ENCODE measurements at places on chromosomes 5 and 9.

GRCh38 chr5:135986401-135986800 lies 31.6 kb upstream of the LECT2 start:
- no peak for DNase-seq

GRCh38 chr5:38554861-38555260 lies 1.6 kb downstream of the LIFR start:
- DNase-seq, result no peak

DNA sequence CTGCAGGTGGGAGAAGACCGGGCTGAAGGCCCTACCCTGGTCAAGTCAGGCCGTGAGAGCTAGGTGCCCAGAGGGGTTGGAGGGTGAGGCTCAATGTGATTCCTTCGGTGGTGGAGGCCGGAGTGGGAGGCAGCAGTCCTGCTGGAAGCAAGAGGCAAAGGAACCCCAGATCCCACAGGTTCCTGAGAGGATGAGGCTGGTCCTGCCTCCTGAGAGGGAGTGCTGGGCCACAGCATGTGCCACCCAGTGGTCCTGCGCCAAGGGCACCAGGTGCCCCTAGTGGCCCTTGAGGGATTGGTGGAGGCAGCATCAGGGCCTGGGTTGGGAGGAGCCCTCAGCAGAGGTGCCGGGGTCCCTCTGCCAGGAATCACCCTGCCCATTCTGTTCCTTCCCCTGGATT lies 59.1 kb downstream of the BARX1 start:
- no peak for DNase-seq

GRCh38 chr5:119288379-119289033 lies 67.3 kb upstream of the TNFAIP8 start:
- no peak for DNase-seq

- no peak for DNase-seq
These were observed 24.1 kb upstream of the VLDLR start for GRCh38 chr9:2597483-2597882.

DNA sequence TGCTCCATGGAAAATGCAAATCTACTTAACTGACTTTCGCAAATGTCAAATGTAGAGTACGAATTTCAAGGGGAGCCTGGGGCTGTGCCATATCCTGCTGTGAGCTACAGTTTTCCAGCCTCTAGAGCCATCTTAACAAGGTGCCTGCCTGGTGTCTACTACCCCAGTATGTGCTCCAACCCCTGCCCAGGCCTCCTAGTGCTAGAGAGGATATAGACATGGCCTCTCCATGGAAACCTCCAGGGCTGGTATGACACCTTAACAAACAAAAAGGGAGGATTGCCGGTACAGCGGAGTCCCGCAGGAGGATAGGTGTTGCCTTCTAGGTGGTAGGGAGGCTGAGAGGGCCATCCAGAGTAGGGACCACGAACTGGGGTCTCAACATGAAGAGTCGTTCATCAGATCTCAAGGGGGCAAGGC lies 13.6 kb upstream of the IL3 start:
- DNase-seq, result no peak

DNA sequence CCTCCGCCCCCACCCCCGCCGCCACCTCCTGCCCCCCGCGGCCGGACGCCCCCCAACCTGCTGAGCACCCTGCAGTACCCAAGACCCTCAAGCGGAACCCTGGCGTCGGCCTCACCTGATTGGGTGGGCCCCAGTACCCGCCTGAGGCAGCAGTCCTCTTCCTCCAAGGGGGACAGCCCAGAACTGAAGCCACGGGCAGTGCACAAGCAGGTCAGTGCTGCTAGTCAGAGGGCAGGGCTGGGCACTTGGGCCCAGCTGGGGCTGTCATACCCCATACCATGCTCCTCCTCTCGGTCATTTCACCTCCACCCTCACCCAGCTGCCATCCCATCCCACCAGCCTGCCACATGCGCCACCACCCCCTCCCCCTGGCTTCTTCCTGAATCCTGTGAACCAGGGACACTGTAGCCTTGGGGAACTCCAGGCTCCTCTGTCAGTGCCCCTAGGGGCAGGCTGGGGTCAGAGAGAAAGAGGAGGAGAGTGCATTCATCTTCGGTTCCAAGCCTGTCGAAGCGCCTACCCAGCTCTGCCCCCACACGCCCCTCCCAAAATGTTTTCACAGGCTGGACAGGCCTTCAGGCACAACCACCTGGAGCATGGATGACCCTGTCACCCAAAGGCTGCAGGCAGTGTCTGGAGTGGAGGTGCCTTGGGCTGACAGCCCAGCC lies 122.0 kb downstream of the DAB2IP start:
- no peak for DNase-seq

DNA sequence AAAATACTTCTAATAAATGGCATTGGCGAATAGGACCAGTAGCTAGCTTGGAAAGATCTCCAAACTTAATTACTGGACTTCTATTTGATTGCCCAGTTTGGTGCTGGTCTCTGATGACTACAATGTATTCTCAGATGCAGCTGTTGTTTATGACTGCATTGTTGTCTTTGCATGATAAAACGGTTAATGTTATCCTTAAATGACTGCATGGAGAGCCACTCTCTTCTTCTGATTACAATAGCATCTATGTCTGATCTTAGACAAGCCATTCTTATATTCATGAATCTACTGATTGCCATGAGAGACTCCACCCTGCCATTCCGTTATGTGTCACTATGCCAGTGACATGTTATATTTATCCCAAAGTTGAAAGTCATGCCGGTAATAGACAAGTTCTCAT lies 42.9 kb upstream of the ERBIN start:
- DNase-seq, result no peak

DNA sequence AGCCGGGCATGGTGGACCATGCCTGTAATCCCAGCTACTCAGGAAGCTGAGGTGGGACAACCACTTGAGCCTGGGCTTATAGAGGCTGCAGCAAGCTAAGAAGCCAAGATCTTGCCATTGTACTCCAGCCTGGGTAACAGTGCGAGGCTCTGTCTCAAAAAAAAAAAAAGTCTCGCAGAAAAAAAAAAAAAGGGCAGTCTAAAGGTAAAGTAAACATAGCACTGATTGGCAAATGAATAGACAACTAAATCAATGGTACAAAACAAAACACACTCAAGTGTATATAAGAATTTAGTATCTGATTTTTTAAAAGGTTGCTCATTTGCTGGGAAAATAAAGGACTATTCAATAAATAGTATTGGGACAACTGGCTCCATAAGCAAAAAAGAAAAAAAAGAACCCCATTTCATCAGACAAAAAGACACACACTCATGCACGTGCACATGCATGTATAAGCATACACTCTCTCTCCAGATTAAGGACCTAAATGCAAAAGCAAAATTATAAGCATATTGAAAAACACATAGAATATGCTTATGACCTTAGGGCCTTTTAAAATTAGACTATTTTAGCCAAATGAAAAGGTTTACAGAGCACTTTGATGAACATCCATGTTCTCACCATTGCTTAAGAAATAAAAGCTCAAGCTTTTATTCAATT lies 5.7 kb downstream of the IL6ST start:
- DNase-seq, result no peak

DNA sequence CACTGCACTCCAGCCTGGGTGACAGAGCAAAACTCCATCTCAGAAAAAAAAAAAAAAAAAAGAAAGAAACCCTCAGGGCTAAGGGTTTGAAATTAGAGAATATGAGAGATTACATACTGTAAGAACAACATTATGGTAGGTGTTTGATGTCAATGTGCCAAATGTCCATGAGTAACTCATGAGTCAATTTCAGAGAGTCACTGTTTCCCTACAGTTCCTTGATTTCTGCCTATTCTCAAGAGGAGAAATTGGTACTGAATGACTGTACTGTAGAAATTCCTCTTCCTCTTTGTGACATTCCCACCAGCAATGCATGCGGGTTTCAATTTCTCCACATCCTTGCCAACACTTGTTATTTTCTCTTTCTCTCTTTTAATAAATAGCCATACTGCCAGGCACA lies 35.2 kb downstream of the MARVELD2 start:
- DNase-seq, result no peak

DNA sequence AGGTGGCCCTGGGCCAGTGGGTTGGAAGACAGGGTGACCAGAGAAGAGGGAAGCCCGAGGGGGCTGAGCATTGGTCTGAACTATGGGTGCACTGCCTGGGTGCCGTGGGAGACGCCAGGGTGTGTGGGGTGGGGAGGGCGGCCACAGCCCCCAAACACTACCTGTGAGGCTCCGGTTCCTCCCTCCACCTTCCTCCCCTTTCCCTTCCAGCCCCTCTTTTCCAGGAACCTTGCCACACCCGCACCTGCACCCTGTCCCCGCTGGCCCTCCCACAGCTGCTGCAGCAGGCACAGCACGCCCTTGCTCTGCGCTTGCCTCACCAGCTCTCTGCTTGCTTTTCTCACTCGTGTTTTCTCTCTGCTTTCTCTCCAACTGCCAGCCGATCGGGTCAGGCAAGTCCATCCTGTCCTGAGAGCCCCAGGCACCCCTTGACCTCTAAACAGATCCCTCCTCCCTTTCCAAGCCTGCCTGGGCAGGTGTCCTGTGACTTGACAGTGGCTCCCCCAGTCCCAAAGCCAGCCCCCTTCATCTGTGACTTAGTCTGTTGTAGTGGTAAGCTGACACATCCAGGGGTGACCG lies 193.7 kb downstream of the MSX2 start:
- no peak for DNase-seq

GRCh38 chr5:169637085-169637548 lies at the start of gene DOCK2:
Gene DOCK2 (plus strand): TSS chr5:169637275. CDS start chr5:169637327, 52 bp downstream.
- peak; percentile 42 for DNase-seq

- DNase-seq, result no peak
These were observed 533.1 kb downstream of the NTRK2 start for GRCh38 chr9:85202596-85202995.

DNA sequence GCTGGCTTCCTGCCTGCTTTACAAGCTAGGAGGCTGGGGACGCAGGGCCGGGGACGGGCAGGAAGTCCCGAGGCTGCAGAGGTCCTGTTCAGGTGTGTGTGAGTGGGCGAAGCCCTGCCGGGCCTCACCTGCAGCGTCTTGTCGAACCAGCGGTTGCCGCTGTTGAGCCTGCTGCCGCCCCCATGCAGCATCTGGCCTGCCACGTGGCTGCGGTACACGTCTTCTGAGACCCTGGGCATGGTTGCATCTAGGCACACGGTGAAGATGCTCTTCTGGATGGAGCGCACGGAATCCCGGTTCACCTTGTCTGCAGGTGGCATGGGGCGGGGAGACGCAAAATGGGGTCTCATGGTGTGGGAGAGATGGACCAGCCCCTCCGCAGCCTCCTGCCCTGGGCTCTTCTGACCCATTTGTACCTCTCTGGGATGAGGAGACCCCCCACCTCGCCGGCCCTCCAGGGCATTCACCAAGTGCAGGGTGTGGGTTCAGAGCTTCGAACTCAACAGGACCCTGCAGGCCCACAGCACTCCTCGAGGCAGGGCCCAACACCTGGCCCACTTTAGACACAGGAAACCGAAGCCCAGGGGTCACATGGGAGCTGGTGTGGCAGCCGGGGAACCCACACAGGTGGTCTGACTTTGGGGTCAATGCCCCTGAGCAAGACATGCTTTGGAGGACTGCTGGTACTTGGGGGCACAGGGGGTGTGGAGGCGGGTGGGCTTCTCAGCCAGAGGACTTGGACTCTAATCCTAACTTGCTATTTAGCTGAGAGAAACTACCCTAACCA lies 10.0 kb downstream of the CRAT start:
- DNase-seq, result no peak

DNA sequence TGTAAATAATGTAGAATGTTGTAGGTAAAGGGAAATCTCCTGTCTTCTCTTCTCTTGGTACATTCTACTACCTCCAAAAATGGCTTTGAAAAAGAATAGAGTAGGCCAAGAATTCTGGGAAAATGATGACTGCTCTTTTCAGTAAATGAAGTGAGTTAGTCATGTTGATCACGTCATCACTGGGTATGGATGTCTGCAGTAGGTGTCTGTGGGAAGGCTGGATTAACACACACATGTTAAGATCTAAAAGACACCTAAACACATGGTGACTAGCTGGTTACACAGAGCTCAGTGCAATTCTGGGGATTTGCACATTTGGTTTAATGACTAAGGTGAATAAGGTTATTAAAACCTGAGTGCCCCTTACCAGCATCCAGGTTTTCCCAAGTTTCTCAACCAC lies 161.5 kb downstream of the CEP120 start:
- no peak for DNase-seq

- no peak for DNase-seq
These were observed 65.4 kb upstream of the FCN1 start for GRCh38 chr9:134983074-134983473.

DNA sequence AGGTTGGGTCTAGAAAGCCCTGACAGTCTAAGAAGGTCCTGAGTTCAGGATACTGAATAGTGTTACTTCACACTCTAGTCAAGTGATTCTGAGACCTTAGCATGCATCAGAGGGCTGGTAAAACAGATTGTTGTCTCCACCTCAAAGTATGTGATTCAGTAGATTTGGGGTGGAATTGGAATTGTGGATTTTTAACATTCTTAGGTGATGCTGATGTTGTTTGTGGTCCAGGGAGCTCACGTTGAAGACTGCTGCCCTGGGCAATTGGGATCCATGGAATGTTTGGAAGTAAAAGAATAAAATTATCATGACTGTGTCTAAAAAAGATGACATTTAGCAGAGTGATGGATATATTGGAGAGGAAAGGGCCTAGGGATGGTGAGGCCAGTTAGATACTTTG lies 75.6 kb downstream of the VCAN start:
- no peak for DNase-seq

GRCh38 chr5:80864706-80865435 lies 95.3 kb upstream of the RASGRF2 start:
- no peak for DNase-seq

GRCh38 chr5:79931866-79932265 lies 59.2 kb downstream of the MTX3 start:
- DNase-seq, result no peak

DNA sequence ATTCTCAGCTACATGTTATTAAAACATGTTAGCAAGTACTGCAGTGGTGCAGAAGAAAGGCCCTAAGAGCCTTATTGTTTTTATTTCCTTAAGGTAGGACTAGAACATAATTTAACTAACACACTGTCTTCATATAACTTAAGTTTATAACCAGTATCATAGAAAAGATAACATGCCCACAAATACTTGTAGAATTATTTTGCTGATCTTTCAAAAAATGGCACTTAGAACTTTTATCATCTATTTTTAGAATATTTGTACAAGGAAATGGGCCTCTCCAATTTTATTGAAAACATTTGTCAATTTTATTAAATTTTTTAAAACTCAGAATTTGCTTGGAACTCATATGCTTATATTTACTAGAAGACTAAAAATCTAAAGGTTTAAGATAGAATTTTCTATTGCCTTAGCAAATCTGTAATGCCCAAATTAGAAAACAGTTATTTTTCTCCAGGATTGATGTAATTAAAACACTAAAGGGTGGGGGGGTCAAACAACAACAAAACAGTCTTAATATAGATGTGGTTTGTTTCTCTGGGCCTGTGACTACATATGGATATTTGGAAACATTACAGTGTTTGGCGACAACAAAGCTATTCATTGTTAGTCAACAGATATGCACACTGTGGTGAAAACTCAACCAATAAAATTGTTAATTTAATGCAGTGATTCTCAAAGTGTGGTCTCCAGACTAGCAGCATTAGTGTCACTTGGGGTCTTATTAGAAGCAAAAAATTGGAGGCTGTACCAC lies 360.4 kb downstream of the PDE4D start:
- no peak for DNase-seq

DNA sequence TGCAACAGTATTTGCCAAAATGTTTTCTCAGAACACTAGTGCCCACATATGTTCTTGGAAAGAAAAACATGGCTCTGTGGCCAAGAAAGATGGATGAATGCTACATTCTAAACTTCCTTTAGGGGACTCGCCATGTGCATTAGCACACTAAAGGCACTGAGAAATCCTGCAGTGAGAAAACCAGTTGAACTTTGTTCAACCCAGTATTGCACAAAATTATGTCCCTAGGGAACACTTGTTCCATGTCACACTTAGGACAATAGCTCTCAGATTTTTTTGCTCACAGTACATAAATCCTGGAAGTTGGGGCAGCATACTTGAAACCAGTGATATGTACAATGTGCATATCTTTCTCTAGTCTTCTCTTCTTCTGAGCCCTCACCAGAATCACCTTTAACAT lies 96.6 kb downstream of the ADRB2 start:
- DNase-seq, result no peak

Measured in CMK (cell line).